ENCODE measurements at places on chromosomes 7 and 10. TPM values are rescaled to one million over a fixed set of nuclear protein-coding genes. Genes with fewer than 3 reads are reported as not detected.

GIMAP4 gene
- 97.8 TPM for total RNA-seq

DNAJC12 gene
- 29.1 TPM for total RNA-seq

CHST15 gene
- total RNA-seq = 0.81 TPM

ASB15 gene
- total RNA-seq = not detected

GRCh38 chr7:116342125-116342524, 131.8 kb downstream of the TES start:
- peaks cover 5% of the 10 kb centered on the region for H3K27me3 ChIP-seq
- H3K4me1 ChIP-seq = no peaks in the 10 kb centered on the region
- H3K36me3 ChIP-seq = no peaks in the 10 kb centered on the region
- DNase-seq = no peak

GRCh38 chr10:103855424-103855823, at the start of gene SH3PXD2A:
Gene SH3PXD2A, minus strand, starts transcription at chr10:103855576. Its CDS starts 310 bp downstream, at chr10:103855266.
- H3K27ac ChIP-seq = no peak within 1 kb of the TSS
- H3K36me3 ChIP-seq = no peaks in the 10 kb centered on the region
- peak within 1 kb of the TSS; percentile 71 for H3K4me3 ChIP-seq
- H3K4me1 ChIP-seq = peaks cover 5% of the 10 kb centered on the region
- peaks cover 33% of the 10 kb centered on the region for H3K27me3 ChIP-seq
- peak; percentile 28 for DNase-seq

GRCh38 chr7:48387932-48388331, 216.7 kb downstream of the ABCA13 start:
- no peaks in the 10 kb centered on the region for H3K27me3 ChIP-seq
- no peak overlapping the region for H3K27ac ChIP-seq
- DNase-seq = no peak
- no peaks in the 10 kb centered on the region for H3K36me3 ChIP-seq
- H3K4me3 ChIP-seq = no peak overlapping the region

CLCN1 gene
- total RNA-seq = not detected

DNA sequence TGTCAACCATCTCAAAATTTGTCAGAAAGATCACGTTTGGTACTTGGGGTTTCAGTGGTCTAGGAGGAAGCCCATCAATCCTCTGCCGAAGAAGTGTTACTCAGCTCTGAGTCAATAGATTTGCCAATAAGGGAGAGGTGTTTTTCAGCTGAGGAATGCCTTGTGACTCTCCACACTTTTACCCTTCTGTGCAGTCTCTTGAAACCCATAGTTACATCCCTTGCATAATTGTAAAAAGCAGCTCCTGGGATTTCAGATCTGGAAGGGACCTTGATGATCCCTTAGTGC, 47.5 kb downstream of the INSYN2A start:
- H3K27ac ChIP-seq = no peak overlapping the region
- no peak overlapping the region for H3K4me3 ChIP-seq
- no peaks in the 10 kb centered on the region for H3K27me3 ChIP-seq
- DNase-seq = no peak
- no peaks in the 10 kb centered on the region for H3K4me1 ChIP-seq
- H3K36me3 ChIP-seq = no peaks in the 10 kb centered on the region

DNA sequence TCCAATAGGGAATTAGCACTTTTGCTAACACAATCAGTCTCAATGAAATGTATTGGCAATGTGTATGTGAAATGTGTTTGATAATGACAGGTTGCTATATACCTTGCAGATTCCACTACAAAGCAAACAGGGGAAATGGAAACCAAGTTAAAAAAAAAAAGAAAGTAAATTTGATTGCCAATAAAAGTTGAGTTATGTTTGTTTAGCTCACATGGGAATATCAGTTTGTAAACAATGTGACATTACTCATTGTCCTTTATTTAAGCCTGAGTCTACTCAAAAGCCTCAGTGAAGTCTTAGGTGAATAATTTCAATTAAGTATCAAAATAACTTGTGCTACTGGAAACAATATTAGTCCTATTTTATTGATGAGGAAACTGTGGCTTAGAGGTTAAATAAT, 285.2 kb downstream of the CACNA2D1 start:
- H3K36me3 ChIP-seq = no peaks in the 10 kb centered on the region
- no peaks in the 10 kb centered on the region for H3K4me1 ChIP-seq
- no peak overlapping the region for H3K4me3 ChIP-seq
- H3K27ac ChIP-seq = no peak overlapping the region

- no peak overlapping the region for H3K4me3 ChIP-seq
- H3K36me3 ChIP-seq = no peaks in the 10 kb centered on the region
- no peak for DNase-seq
Observed at GRCh38 chr10:90327611-90328010, 530.2 kb downstream of the HTR7 start.

DNA sequence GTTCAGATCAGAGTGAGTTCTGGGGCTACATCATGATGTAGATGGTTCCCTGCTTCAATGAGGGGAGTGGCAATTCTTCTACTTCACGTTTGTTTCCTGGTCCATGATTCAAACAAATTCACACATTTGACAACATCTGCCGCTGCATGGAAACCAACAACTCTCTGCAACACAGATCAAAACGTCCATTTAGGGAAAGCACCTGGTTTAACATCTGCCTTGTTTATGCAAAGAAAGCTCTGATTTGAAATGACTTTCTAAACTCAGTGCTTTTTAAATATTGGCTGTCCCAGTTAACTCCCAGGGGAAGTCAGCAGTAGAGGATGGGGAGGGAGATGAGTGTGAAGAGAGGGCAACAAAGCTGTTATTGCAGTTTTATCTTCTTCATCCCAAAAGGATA, 93.8 kb downstream of the GAD2 start:
- H3K4me3 ChIP-seq = no peak overlapping the region
- H3K4me1 ChIP-seq = no peaks in the 10 kb centered on the region
- no peak for DNase-seq
- H3K36me3 ChIP-seq = no peaks in the 10 kb centered on the region

SPDYE6 gene
- not detected for total RNA-seq

THSD7A gene
- not detected for total RNA-seq

All from activated CD8-positive, alpha-beta T cell treated with anti-CD3 and anti-CD28 coated beads for 36 hours (primary cell).